ENCODE measurements at places on chromosomes 12 and 14.

GRCh38 chr12:7108796-7109571, at the start of gene C1RL:
Gene C1RL (minus strand): TSS chr12:7109214. CDS start chr12:7109180, 34 bp downstream.
- DNase-seq, result peak; percentile 97

- no peak for DNase-seq
Measured at GRCh38 chr14:83777516-83777915, 1752.4 kb upstream of the FLRT2 start.

GRCh38 chr12:112559784-112560183, 141.0 kb downstream of the PTPN11 start:
- no peak for DNase-seq

DNA sequence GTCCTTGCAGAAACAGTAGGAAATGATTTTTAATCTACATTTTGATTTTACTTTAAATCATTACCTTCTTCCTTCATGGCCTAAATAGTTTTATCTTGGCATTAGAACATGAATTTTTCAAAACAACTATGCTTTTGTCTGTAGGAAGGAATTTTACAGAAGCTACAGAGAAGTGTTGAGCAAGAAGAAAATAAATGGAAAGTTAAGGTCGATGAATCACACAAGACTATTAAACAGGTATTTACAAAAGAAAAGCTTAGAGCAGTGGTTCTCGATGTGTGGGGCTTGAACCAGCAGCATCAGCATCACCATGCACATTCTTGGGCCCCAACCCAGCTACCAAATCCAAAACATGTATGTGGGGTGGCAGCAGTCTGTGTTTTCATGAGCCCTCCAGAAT, 91.6 kb downstream of the KTN1 start:
- DNase-seq, result no peak

- DNase-seq, result no peak
Measured at GRCh38 chr12:26124446-26125399, at the start of gene BHLHE41. Gene BHLHE41 (minus strand): TSS chr12:26125037. CDS start chr12:26124779, 258 bp downstream.

DNA sequence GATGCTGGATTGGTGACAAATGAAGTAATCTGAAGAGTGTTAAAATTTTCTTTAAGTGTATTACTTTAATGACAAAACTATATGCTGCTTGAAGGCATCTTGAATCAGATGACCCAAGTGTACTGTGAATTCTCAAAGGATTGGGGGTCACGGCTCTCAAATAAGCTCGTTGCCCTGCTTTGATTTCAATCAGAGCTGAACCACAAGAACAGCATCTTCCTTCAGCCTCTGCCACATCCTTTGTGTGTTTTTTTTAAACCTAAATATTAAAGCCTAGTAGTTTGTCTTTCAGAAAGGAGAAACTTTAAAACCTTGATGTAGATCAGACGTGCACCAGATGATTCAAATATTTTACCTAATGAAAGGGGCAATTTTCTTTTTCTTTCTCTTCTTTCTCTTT, 11.7 kb downstream of the ELK3 start:
- no peak for DNase-seq

- DNase-seq, result no peak
Measured at GRCh38 chr14:104284636-104285507, 146.5 kb downstream of the KIF26A start.

GRCh38 chr12:124916374-124917134, 2.1 kb upstream of the UBC start:
- peak; percentile 62 for DNase-seq

DNA sequence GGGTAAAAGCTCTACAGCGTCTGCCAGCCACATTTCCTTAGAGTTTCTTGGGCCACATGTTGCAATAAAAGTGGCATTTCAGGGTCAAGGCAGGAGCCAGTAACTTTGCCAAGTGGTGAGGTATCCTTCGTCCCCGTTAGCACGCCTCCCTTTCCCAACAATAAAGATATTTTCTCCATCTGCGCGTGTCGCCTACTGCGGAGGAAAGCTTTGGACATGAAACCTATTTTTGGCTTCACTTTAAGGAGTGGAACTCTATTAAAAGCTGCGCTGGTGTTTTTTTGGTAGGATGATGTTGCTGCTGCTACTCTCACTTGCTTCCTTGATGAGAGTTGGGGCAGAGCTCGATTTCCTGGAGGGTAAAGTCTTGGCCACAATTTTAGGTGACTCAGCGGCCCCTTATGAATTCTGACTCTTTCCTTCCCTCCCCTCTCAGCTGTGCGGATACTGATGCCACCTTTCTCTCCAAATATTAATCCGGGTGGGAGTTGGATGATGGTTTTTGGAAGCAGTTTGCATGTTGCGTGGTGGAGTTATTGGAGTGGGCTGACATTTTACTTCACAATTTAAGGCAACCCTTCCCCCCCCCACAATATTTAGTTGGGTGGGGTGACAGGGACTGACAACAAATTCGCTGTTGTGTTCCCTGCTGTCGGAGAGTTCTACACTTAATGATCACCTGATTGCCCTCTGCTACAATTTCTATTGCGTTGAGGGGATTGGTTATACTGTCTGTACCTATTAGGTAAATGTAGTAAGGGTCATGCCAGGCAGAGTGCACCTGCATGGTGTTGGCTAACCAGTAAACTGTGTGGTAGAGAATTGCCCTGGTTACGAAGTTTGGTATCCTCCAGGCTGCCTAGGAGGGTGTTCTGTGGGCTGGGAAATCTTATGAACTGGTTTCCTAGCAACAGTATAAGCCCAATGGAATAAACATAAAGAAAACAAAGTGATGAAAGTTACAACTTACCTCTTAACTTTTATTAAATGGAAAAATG, 1.1 kb downstream of the CCDC91 start:
- DNase-seq, result no peak

DNA sequence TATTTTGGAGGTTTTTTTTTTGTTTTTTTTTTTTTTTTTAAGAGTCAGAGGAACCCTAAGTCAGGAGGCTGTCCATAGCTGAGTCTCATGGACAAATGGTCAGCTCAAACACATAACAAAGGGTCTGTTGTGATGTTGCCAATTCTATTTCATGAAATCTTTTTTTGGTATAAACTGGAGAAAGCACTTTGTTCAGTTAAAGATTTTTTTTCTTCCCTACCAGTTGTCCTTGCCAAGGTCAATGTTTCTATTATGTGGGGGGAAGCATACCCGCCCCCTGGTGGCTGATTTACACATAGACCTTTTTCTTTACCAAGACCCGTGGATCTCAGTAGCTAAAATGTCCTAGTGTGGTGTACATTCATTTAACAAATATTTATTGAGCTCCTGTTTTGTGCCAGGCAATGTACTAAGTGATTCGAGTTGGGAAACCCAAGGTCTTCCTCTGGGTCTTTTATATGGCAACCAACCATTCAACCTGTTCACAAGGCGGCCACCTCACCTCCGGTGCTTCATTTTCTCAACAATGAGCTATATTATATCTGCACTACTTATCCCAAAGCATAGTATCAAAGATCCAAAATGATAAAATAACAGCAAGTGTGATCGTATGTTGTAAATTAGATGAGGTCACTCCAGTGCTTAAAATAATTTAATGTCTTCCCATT, 214.5 kb downstream of the PAH start:
- DNase-seq, result peak; percentile 52

DNA sequence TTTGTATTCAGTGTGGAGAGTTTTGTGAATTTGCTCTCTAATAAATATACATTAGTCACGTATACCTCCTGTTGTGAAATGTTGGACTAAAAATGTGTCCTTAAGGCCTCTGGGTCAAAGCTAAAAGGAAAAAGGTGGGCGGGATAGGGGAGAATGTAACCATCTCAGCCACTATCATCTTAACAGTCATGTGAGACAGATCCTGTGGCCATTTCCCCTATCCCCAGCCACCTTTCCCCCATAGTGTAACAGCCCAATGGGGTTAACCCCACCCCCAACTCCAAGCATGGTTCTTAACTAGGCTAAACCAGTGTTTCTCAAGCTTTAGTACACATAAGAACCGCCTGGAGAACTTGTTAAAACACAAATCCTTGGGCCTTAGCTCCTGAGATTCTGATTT, 6.5 kb upstream of the ITPR2 start:
- no peak for DNase-seq

DNA sequence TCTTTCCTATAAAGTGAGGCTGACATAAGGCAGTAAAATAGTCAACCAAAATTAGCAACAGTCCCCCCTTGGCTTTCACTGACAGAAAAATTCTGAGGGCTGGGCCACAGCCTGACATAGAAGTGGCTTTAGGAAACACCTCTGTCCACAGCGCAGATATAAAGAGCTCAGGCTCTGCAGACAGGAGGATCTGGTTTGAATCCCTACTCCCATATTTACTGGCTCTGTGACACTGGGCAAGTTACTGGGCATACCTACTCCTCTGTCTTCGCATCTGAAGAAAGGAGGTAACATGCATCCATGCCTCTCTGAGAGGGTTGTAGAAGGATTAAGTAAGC, 95.3 kb downstream of the STXBP6 start:
- DNase-seq, result no peak

- no peak for DNase-seq
Measured at GRCh38 chr14:64195199-64195598, 99.0 kb downstream of the ESR2 start.

DNA sequence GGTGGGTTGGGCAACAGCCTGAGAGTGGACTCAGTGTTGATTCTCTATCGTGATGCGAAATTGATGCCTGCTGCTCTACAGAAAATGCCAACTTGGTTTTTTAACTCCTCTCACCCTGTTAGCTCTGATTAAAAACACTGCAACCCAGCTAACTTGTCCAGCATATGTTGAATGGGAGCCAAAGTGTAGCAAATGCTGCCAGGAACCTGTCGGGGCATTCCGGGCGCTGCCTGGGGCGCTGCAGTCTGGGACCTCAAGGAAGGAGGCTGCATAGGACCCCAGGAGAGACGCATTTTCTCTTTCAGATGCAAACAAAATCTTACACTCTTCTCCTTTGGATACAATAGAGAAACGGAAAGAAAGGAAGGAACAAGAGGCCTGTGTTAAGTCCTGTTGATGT, 3.9 kb downstream of the B3GNT4 start:
- DNase-seq, result no peak

GRCh38 chr14:36454599-36455240, 65.3 kb downstream of the NKX2-1 start:
- DNase-seq, result no peak

DNA sequence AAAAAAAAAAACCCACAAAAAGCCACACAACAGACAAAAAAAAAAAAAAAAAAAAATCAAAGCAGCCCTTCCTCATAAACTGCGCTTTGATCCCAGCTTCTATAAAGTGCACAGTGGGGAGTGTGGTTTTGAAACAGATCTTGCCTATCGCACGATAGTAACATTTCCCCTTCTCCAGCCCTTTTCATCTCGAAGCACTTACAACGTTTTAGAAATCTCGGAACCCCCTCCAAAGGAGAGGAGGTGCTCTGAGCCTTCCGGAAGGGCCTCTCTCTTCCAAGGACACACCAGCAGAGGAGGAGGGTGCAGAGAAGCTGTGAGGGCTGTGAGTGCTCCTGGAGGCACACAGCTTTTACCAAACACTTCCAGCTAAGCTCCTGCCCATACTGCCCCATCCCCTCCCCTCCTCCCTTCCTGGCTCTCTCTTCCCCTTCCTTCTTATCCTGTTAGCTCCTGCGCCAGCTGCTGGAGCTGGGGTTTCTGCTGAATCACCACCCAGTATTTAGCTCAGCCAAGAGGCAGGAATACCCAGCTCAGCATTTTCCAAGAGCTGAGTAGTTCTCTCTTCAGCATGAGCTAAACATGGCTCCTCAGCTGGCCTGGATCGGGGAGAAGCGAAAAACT, 28.4 kb downstream of the SLC7A8 start:
- no peak for DNase-seq

GRCh38 chr12:120951-121350, 54.4 kb downstream of the IQSEC3 start:
- DNase-seq, result no peak

GRCh38 chr12:20187456-20187855, 180.9 kb upstream of the PDE3A start:
- DNase-seq, result no peak

DNA sequence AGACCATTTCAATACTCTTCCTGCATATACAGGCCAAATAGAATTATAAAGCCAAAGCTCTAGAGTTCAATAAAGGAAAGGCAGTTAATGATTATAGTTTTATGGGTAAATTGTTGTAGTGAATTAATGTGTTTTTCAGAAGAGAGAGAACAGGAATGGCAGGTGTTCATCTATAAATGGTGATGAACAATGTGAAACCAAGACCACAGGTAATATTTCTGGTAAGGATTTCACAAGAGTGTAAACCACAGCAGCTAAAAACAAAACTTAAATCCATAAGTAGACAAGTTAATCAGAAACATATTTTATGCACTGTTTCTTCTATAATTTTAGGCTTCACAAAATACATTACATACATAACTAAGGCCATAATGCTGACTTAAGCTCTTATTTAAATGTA, 204.4 kb downstream of the SYT1 start:
- no peak for DNase-seq

DNA sequence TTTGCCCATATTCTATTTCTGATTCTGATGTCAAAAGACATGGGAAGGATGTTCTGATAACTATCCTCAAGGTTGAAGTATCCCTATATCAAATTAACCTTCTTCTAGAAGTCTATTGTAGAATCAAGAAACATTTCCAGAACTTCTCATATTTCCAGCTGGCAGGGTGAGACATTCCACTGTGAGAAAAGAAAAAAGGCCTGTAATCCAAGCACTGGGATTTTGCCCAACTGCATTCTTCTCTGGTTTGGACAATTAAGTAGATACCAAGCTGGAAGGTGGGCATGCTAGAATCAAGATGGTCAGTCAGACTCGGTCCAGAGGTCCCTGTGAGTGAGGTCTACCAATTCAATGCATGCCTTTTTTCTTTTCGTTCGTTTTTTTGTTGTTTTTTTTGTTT, 60.9 kb downstream of the MAP3K9 start:
- DNase-seq, result no peak

- no peak for DNase-seq
Measured at GRCh38 chr12:52876372-52876771, 27.6 kb upstream of the KRT78 start.

GRCh38 chr12:70430400-70430799, 64.3 kb downstream of the KCNMB4 start:
- DNase-seq, result no peak

DNA sequence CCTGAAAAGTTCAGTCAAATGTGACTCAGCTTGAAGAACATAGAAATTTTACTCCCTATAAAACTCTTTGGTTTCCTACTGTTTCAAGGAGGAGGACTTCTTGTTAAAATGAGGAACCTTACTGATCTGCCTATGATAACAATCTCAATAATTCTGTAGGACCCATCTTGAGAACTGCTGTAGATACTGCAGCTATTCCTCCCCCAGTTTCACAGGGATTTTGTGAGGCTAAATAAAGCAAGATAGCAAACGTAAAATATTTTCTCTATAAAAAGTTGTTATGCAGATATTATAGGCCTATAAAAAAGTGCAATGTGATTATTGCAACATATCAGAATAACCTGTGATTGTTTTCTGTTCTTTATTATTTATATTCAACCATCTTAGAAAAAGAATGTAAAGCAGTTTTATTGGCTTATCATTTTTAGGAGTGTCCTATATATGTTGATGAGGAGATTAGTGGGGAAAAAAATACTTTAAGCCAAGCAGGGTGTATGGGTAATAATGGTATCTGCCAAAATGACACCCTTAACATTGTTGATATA, 12.1 kb downstream of the CLEC14A start:
- DNase-seq, result no peak

- no peak for DNase-seq
Measured at GRCh38 chr12:55707219-55707671, 459 bp downstream of the ITGA7 start.

GRCh38 chr14:53295985-53296582, 143.0 kb upstream of the DDHD1 start:
- DNase-seq, result no peak

GRCh38 chr14:60178164-60178563, 13.0 kb upstream of the DHRS7 start:
- no peak for DNase-seq

GRCh38 chr14:75877292-75877691, 104.5 kb downstream of the TGFB3 start:
- DNase-seq, result no peak
